ENCODE measurements at places on chromosomes 6 and 20.

GRCh38 chr20:4434681-4435080, 287.0 kb upstream of the PRND start:
- DNase-seq: no peak

DNA sequence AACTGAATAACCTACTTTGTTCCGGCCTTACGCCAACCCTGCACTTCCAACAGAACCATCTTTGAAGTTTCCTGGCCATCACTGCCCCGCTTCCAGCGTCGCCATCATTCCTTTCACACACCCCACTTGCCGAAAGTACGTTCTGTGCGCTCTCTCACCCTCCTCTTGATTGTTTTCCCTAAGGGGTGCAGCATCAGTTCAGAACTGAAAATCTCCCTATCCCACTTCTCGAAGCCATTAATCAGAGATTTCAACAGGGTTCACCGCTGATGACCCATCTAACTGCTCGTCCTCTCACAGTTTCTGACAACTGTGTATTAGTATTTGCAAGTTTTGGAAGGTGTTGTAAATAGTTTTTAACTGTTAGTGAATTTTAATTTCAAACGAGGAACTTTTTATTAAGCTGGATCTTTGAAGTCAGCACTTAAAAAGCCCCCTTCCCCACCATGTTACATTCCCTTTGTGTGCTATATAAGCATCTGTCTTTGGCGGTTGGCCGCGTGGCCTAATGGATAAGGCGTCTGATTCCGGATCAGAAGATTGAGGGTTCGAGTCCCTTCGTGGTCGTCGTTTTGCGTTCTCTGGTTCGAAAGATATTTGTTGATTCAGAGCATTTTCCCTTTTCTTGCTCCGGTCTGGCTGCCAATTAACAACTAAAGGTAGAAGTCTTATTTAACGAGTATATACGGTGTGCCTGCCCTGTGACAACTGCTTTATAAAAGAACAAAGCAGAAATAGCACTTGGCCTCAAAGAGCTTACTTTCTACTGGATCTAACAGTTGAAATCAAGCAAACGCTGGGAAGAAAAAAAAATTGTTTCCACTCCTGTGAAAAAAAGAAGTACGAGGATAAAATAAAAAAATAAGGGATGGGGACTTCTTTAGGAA, 42.6 kb downstream of the TRIM27 start:
- DNase-seq: peak; percentile 64

DNA sequence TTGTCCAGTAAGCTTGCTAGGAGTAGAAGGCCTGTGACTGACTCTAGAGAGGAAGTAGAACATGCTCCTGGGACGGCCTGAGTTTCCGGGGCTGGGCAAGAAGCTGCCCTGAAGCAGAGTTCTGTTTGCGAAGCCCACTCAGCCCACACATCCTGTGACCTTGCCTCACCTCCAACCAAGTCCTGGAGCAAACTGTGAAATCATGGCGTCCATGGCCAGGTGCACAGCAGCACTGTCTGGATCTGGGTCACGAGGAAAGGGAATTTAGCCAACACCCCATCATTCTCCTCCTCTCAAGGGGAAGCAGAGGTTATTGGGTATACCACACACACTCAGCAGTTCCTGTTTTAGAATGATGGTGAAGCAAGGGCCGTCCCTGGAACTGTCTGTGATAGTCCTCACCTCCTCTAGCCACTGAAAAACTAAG, 87.5 kb downstream of the CRYBG1 start:
- peak; percentile 53 for DNase-seq

DNA sequence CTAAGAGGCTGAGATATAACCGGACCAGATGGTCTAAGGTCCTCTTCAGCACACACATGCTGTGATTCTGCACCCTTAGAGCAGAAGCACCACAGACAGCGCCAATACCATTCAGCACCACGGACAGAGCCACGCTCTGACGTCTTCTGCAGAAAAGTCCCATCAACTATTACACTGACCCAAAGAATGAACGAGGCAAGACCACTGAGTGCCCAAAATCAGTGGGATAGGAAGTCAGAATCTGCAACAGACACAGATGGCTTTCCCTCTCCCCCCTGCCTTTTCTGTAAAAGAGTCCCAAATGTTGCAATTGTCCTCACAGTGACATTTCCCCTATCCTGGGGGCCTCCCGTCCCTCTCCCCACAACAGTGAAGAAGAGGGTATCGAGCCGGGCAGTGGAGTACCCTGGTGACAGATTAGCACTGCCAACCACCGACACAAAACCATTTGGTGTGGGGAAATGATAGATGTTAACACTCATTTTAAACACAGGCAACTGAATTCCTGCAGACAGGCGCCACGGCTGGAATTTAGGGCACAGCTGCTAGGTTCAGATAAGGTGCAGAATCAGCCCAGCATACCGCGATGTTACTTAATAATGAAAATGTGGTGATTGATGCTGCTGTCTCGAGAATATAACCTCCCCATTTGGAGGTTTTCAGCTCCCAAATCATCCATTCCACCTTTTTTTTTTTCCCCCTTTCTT, 66.6 kb upstream of the CTNNBL1 start:
- peak; percentile 62 for DNase-seq

Measured in activated naive CD8-positive, alpha-beta T cell treated with anti-CD3 and anti-CD28 coated beads, Interleukin-2, amount 10 ng/mL, durations not matched to agents 7 days and 5 days (primary cell).